ENCODE measurements at places on chromosomes 5 and 9.

DNA sequence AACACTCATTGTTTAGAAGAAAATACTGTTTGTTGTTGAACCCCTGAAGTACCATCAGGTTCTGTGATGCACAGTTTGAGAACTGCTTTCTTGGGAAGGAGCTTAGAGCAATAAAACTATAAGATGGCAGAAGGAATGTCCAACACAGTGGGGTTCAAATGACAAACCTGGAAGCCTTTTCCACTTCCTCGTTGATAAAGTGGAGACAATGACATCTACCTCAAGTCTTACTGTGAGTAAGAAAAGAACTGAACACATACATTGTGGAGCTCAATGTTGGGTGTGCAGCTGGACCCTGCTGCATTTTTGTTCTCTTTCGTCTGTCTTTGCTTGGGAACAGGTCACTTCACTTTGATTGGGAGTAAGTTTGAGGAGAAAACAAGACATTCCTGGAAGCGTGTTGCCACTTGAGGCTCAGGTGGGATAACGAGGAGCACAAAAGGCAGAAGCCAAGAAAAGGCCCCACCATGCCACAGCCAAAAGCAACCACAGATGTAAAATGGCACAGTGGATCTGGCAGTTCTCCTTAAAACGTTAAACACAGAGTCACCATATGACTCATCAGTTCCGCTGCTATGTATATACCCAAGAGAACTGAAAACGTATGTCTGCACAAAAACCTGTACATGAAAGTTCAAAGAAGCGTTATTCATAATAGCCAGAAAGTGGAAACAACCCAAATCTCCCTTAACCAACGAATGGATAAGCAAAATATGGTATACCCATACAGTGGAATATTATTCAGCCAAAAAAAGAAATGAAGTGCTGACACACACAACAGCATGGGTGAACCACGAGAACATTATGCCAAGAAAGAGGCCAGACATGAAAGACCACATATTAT lies 42.9 kb upstream of the SUB1 start:
- no peak for DNase-seq

GRCh38 chr9:108158236-108158995 lies 668.8 kb upstream of the KLF4 start:
- no peak for DNase-seq

DNA sequence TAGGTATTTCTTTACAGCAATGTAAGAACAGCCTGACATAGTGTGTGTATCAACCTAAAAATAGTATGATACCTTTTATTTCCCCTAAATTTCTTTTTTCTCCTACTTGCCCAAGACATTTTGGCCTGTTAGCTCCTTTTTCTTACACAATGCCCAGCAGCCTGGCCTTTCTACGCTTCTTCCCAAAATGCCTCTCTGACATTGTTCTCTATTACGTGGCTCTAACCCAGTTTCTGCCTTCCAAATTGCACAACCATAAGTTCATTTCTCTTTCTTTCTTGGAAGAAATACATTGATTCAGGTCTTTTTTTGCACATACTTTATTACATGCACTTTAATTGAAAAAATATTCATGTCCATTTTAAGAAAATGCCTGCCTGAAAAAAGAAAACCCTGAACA lies 408.2 kb downstream of the PRR16 start:
- no peak for DNase-seq

- no peak for DNase-seq
Observed at GRCh38 chr5:32303755-32304120, 9.0 kb downstream of the MTMR12 start.

DNA sequence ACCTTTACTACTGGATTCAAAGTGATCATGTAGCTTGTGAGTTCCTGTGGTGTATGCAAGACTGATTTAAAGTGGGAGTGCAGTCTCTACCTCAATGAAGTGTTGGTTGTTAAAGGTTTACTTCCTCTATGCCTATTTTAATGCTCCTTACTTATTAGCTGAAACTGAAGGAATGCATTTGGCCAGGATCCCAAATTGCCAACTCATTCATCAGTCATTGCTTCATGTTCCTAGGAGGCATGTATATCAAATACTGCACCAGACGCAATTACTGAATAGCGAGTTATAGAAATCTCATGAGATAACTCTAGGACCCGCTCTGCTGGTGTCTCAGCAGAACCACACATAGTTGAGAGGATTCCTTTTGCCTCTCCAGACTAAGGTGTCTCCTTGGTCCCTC lies 143.0 kb upstream of the RPS23 start:
- DNase-seq: peak; percentile 73

DNA sequence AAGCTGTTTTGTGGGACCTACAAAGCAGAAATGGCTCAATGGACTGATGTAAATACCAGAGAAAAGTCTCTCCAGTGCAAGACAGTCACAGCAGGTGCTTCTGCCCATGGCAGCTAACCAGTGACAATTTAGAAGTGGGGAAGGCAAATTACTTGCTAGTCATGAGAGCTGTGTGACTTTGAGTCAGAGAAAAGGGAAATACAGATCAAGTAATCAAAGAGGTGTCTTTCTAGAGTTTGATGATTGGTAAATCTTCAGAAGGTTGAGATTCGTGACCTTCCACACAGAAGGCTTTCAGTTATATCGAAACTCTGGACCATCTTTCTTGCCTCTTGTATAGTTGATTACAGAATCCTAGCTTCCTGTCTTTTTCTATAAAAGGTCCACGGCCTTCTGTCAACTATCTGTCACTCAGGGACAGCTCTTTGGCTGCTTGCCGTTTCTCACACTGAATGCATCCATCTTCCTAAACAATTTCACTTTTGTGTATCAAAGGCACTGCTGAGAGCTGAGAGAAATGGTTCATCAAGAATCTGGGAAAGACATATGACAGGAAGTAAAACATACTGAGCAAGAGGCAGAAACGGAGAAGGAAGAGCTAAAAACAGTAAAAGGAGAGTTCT lies 993.9 kb upstream of the ACO1 start:
- DNase-seq: no peak

DNA sequence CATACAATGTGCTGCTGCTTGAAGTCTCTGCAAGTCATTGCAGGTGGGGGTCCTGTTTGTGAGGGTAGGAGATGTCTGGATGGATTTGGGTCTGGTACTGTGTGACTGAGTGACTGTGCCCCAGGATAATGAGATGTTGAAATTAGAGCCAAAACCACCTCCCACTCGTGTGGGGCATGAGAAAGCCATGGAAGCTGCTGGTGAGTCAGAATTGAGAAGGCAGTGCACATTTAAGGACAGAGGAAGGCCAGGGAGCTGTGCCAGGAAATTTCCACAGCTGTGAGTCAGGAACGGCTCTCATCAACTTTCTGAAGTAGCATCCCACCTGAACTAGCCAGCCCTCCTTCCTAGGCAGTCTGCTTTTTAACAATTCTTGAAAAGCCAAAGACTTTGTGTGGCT lies 229.8 kb downstream of the DRD1 start:
- DNase-seq: peak; percentile 39

GRCh38 chr9:132681561-132681960 lies 11.3 kb downstream of the GTF3C4 start:
- DNase-seq: no peak

All from HS-27A (cell line).